ENCODE measurements at places on chromosomes 3 and 15.

GRCh38 chr15:67902579-67903009 is 62.7 kb upstream of the RNU6-1 start:
- DNase-seq: no peak

GRCh38 chr3:61897848-61898247 is 336.5 kb downstream of the PTPRG start:
- DNase-seq: no peak

- no peak for DNase-seq
Measured at GRCh38 chr3:194305356-194306108, 45.6 kb downstream of the CPN2 start.

DNA sequence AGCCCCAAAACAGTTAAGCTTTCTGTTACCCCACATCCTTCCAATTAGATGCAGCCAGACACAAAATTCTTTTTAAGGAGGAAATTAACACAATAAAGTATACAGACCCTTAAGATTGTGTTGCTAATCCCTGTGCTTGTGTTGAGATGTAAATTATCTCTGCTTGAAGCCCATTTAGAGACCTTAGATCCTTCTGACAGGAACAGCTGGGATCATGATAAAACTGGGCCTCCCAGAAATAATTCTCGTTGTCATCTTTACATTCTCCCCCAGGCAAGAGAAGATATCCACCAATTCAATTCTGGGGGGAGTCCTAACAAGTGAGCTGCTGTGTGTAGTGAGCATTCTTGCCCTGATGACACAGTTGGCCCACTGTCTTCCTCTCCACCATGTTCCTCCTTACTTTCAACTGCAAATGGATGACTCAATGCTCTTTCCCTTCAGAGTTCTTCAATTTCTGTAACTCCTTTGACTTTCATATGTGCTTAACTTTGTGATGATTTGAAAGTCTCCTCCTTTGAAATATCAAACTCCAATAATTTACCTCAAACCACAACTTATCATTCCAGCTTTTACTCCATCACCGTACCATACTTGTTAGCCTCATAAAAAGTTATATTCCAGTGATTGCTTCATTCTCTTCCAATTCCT is 186.6 kb downstream of the RAP2B start:
- no peak for DNase-seq

DNA sequence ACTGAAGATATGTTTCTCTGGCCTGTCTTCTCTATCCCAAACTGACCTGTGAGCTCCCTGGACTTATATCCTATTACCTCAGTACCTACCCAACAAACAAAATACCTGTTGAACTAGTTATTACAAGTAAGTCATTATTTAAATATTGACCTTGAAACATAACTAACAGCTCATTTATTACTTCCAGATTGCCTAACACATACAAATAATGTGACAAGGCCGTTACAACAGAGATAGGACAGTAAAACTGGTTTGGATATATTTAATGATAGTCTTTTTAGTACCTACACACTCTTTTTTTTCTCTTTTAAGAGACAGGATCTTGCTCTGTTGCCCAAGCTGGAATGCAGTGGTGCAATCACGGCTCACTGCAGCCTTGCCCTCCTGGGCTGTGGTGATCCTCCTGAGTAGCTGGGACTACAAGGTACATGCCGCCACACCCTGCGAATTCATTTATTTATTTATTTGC is 145.0 kb downstream of the ADAM10 start:
- DNase-seq: no peak

- DNase-seq: no peak
Measured at GRCh38 chr15:67358391-67358790, 103.8 kb downstream of the IQCH start.

DNA sequence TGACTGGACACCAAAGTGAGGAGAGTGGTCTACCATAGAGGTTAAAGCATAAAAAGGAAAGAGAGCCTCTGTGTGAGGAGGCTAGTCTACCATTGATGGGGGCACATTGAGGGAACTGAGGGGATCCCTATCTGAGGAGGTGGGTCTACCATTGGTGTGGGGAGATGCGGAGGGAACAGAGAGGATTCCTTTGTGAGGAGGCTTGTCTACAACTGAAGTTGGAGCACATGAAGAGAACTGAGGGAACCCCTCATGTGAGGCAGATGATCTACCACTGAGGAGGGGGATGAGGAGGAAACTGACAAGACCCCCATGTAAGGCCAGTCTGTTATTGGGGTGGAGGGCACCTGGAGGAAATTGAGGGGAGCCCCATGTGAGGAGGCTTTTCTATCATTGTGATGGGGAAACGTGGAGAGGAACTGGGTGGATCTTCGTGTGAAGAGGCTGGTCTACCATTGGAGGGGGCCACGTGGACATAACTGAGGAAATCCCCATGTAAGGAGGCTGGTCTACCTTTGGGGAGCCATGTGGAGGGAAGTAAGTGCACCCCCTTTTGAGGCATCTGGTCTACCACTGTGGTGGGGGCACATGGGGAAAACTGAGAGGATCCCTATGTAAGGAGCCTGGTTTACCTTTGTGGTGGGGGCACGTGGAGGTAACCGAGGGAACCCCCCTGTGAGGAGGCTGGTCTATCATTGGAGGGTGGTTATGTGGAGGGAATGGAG is 160.1 kb downstream of the FBLN2 start:
- DNase-seq: no peak

- no peak for DNase-seq
Measured at GRCh38 chr15:70701891-70702568, 61.3 kb downstream of the UACA start.

GRCh38 chr3:11600501-11601282 is 43.0 kb downstream of the VGLL4 start:
- DNase-seq: no peak

- no peak for DNase-seq
Measured at GRCh38 chr3:57688291-57688690, 4.6 kb downstream of the DENND6A start.

GRCh38 chr3:149292666-149293065 is 40.8 kb downstream of the TM4SF18 start:
- no peak for DNase-seq

GRCh38 chr3:11226042-11226370 is 46.2 kb upstream of the ATG7 start:
- no peak for DNase-seq

- DNase-seq: no peak
Measured at GRCh38 chr3:52039426-52039825, 16.9 kb downstream of the DUSP7 start.

DNA sequence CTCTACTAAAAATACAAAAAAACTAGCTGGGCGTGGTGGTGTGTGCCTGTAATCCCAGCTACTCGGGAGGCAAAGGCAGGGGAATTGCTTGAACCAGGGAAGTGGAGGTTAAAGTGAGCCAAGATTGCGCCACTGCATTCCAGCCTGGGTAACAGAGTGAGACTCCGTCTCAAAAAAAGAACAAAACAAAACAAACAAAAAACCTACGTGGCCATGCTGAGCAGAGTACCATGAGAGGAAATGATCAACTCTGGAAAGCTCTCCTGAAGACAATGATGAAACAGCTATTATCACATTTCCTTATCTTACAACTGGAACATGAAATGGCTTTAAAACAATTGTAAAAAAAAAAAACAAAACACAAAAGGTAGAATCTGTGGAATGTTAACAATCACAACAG is 75.2 kb downstream of the CHSY1 start:
- DNase-seq: no peak

- no peak for DNase-seq
Measured at GRCh38 chr3:42705962-42706585, 3.5 kb upstream of the HHATL start.

DNA sequence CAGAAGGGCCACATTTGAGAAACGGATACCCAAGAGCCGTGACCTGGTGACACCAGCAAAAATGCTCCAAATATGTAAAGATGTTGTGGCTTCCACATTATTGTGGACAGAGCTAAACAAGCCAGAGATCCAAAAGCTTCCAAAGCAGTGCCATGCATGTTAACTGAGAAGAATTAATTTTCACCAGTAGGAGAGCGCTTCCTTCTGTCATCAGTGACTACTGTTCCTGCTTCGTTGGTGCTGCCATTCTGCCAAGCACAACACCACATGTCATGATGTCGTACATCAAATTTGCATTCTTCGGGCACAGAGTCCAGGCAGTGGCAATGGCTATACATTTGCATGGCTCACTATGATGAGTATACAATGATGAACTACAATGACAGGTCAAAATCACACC is 19.1 kb upstream of the CHST2 start:
- DNase-seq: no peak

DNA sequence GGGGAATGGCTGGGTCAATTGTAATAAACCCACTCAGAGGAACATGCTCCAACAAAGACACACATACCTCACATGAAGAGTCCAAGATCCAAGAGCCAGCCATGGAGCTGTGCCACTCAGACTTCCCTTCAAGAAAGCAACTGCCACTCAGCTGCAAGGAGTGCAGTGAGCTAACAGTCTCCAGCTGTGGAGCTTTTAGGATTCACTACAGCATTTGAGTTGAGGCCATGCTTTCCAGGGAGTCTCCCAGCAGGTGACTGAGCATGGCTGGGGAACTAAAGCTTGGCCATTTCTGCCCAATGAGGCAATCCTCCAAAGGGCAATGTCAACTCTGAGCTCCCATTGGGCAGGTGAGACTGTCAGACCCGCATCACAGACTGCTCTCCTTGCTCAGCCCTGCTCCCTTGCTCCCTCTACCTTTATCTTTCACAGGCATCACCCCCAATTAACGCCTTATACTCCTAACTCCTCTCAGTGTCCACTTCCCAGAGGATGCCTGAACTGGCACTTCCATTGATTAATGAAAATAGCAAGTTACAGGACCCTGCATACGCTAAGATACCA is 165.3 kb upstream of the CTNNB1 start:
- no peak for DNase-seq

GRCh38 chr3:66348704-66349103 is 127.9 kb downstream of the SLC25A26 start:
- DNase-seq: no peak

- DNase-seq: no peak
Measured at GRCh38 chr3:160554980-160555379, 10.4 kb downstream of the KPNA4 start.

DNA sequence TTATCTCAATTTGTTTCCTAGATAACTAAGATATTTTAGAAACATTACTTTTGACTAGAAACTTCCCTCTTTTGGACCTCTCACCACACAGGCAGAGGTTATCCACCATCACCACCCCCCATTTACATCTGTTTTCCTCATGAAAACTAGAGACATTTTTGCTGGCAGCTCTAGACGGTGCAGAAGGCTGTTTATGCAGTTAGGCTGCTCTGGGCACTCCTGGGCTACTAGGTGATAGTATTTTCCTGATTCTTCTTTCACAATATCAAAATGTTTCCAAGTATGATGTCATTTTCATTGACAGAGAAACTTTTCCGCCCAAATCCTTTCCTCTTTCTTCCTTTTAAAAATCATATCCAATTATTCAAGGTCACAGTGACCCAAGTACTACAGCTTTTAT is 67.1 kb downstream of the PLOD2 start:
- no peak for DNase-seq

GRCh38 chr3:51777985-51778384 is 1.1 kb downstream of the IQCF6 start:
- DNase-seq: no peak

Data from naive thymus-derived CD4-positive, alpha-beta T cell (primary cell).